ENCODE measurements at places on chromosomes 6 and 20.

DNA sequence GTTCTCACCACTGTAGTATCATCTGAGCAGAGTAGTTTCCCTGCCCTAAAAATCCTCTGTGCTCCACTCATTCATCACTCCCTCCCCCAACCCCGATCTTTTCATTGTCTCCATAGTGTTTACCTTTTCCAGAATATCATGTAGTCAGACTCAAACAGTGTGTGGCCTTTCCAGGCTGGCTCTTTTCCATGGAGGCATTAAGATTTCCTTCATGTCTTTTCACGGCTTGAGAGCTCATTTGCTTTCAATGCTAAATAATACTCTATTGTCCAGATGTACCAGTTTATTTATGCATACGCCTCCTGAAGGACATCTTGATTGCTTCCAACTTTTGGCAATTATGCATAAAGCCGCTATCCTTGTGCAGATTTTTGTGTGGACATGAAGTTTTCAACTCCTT, 235.8 kb downstream of the PHACTR1 start:
- no peak for DNase-seq

DNA sequence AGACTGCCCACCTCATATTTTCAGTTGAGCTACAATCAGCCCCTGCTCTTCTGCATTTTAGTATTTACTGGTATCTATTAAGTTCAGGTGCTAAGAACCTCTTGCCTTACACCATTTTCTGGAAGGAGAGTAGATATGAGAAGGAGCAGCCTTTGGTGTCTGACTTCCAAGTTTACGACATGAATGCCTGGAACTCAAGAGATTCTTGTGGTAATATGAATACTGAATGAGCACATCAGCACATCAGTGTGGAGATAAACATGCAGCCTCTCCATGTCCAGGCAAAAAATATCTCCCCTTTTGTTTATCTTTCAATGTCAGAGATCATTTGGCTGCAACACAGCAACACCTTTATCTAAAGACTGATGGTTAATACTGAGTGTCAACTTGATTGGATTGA, 65.8 kb upstream of the THEMIS start:
- no peak for DNase-seq

- no peak for DNase-seq
These were observed 12.1 kb downstream of the PRPH2 start for GRCh38 chr6:42710316-42710715.

DNA sequence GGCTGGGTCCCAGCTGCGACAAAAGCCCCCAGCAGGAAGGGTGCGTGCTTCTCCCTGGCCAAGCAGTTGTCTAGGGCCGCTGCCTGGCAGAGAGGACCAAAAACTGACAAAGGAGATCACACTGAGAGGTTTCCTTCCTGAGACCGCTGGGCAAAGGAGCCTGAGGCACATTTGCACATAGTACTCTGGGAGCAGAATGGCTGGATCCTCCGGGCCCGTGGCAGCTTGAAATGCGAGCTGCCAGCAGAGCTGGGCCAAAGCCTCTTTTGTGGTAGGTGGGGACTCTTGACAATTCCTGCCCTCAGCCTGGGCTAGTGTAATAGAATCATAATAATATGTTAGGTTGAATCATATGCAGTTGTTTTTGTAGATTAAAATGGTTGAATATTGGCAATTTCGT, 33.1 kb upstream of the RNF8 start:
- no peak for DNase-seq

DNA sequence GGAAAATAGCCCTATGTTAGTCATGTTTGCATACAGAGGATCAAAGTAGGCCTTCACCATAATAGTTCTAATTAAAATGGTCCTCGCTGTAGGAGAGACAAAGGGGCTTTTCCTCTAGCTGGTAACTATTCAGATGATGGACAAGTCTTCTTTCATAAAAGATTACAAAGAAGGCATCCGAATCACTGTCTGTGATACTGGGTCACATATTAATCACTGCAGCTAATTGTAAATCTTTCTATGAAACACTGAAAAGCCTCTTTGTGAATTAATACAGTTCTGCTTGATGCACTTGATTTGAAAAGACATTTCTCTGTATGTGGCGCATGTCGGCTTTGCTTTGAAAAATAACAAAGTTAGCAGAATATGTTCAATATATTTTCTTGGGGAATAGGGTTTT, 520.8 kb downstream of the KIF16B start:
- DNase-seq = no peak
